RWPE2 (cell line): ENCODE measurements at places on chromosomes 7 and 10.

DNA sequence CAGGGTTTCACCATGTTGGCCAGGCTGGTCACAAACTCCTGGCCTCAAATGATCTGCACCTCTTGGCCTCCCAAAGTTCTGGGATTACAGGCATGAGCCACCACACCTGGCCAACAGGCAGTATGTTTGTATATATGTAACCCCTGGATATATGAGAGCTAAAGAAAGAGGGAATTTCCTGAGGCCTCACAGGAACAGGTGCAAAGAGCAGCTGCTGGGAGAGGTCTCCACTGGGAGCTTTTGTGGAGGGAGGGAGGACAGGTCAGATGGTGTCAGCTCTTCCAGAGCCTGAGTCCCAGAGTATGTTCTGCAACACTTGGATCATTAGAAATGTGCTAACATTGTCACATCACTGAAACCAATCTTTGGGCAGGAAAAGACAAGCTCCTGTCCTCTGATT lies 110.1 kb upstream of the KIF5B start:
- DNase-seq = no peak

- DNase-seq = peak; percentile 90
Measured at GRCh38 chr7:2106924-2107323, 125.8 kb downstream of the MAD1L1 start.

GRCh38 chr7:27997188-27997707 lies 183.3 kb downstream of the JAZF1 start:
- no peak for DNase-seq

DNA sequence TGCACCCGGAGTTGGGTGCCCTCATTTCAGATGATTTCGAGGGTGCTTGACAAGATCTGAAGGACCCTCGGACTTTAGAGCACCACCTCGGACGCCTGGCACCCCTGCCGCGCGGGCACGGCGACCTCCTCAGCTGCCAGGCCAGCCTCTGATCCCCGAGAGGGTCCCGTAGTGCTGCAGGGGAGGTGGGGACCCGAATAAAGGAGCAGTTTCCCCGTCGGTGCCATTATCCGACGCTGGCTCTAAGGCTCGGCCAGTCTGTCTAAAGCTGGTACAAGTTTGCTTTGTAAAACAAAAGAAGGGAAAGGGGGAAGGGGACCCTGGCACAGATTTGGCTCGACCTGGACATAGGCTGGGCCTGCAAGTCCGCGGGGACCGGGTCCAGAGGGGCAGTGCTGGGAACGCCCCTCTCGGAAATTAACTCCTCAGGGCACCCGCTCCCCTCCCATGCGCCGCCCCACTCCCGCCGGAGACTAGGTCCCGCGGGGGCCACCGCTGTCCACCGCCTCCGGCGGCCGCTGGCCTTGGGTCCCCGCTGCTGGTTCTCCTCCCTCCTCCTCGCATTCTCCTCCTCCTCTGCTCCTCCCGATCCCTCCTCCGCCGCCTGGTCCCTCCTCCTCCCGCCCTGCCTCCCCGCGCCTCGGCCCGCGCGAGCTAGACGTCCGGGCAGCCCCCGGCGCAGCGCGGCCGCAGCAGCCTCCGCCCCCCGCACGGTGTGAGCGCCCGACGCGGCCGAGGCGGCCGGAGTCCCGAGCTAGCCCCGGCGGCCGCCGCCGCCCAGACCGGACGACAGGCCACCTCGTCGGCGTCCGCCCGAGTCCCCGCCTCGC lies at the start of gene EGFR:
Gene EGFR, plus strand, starts transcription at position 657 of the 830 bp plus-strand sequence. CDS start 261 bp downstream, outside the sequence.
- DNase-seq = peak; percentile 86

DNA sequence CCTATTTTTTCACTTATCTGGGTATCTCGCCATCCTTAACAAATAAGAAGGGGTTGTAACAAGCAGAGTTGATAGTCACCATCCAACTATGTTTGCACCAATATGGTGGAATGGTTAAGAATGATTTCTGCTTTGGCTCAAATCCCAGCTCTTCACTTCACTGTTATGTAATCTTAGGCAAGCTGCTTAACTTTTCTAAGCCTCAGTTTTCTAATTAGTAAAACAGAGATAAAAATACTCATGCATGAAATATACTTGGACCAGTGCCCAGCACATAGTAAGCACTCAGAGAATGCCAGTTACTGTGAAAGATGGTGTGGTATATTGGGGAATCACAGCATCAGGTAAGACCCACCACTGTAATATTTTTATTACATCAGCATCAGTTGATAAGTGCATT lies 33.6 kb downstream of the ABCB1 start:
- DNase-seq = no peak

- no peak for DNase-seq
Measured at GRCh38 chr7:23393636-23394035, 76.7 kb downstream of the IGF2BP3 start.

GRCh38 chr7:70285854-70286253 lies 687.6 kb downstream of the AUTS2 start:
- DNase-seq = no peak
